ENCODE measurements at places on chromosomes 11 and 22.

GRCh38 chr11:77212314-77213007, 84.4 kb downstream of the MYO7A start:
- no peak for DNase-seq

DNA sequence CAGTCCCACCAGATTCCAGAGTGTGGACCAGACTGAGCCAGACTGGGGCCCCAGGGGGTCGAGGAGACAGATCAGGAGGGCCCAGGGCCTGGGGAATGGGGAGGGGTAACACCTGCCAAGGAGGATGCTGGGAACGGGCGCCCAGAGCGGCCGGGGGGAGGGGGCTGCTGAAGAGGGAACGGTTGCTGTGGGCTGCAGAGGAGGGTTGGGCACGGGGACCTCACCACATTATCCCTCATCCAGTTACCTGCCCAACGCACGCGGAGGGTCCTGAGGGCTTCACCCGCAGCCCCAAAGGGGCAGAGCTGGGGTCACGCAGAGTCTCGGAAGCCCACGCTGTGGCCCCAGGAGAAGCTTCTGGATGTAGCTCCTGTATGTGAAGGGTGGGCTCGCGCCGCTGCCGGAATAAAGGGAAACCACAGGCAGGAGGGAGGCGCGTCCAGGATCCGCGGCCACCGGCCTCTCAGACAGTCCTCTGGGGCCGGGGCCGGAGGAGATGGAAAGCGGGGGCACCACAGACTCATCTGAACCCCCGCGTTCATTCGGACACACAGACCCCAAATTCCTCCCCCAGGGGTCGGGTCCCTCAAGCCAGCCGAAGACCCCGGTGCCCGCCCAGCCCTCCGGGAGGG, 866 bp upstream of the SELENOO start:
- DNase-seq = no peak

DNA sequence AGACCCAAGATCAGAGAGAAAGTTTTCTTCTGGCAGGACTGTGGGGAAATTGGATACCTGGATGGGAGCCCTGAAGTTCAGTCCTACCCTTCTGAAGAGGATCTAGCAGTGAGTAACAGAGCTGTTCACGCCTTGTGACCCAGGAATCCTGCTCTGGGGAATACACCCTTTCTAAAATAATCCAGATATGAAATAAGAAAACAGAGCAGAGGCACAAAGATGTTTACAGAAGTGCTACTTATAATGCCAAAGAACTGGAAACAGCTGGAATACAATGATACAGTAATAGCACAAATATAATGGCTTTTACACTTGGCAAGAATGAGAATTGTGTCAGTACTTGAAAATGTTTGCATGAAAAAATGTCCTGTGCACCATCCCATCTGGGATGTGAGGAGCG, 304.0 kb upstream of the NARS2 start:
- no peak for DNase-seq

DNA sequence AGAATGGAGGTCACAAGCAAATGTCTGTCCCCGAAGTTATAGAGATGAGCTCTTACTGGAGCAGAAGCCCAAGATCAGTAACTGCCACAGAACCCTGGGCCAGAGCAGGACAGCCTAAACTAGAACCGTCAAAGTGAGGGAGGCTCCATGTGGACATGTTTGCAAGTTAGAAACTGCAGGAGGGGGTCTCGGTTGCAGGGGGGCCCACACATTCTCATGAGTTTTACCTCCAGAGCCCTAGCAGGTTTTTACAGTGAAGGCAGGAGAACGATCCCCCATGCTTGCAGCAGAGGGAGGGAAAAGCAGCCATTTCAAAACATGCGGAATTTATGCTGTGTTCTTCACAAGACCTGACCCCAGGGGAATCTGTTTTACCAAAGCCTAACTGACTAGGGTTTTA, 133.5 kb upstream of the B3GAT1 start:
- no peak for DNase-seq

DNA sequence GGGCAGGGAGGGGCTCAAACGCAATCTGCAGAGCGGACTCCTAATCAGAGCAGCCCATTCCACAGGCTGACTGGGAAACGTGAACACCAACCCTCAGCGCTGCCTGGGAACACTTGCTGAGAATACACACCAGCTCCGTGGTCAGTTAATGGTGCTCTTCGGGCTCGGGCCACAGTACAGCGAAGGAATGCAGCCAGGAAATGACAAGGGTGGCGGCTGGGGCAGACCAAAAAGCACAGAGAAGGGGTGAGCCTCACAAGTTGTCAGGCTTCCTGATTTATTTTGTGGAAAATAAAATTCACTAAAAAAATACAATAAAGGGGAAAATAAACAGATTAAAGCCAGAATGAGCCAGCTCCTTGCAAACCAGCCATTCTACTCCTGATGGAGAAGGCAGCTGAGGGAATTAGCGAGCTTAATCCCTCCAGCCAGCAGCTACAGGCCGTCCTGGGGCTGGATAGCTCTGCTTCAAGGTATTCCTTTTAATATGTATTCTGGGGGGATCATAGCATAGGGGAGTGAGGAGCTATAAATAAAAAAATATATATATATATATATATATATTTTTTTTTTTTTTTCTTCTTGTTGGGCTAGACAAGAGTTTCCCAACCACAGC, 165.5 kb upstream of the NTM start:
- DNase-seq = no peak

DNA sequence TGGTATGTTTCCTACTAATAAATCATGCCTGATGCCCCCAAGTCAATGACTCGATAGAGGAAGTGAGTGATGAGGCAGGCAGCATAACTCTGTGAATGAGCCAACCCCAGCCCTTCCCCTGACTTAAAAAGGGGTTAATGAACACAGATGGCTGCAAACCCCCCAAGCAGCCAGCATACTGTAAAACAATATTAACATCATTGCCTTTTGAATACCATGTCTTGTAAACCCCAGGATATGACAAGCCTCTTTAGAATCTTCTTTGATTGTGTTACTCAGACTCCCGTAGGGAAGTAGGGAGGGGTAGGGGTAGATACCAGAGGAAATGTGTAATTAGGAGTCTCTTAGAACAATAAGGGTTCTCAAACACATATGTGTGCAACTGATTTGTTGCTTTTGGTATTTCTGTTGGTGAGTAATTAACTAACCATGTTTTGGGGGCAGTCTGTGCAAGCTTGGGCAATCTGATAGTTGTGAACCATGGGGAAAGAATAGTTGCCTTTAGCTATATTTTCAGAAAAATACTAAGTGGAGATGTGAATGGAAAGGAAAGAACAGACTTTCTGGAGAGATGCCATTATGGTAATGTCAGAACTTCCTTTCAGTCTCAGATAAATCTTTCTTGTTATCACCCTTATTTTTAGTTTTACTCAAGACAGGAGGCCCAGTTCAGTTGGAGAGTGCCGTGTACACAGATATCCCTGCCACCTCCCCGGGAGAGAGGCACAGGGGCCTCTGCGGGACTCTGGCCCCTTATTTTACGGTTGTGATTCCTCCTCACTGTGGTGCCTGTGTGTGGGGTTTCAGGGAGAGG, 701.8 kb downstream of the NTM start:
- DNase-seq = no peak

GRCh38 chr22:41656556-41656955, 32.1 kb downstream of the SNU13 start:
- DNase-seq = no peak

- DNase-seq = no peak
Observed at GRCh38 chr11:8252946-8253345, 10.7 kb downstream of the LMO1 start.

- no peak for DNase-seq
Observed at GRCh38 chr11:3120071-3120792, 44.9 kb downstream of the OSBPL5 start.

DNA sequence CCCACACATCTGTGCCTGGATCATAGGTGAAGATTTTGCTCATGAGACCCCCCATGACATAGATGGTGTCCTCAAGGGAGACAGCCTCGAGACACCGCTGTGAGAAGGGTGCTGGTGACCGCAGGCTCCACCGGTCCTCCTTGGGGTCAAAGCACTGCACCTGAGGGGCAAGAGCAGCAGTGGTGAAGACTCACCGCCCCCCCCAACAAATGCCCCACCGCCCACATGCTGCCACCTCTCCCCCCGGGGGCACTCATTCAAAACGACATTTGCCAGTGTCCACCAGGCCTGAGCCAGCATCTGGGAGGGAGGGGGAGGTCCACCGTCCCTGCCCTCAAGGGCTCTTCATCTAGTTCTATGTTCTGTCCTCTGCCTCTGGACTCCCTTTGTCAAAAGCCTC, 9.3 kb downstream of the KLHL35 start:
- no peak for DNase-seq

- DNase-seq = no peak
Observed at GRCh38 chr11:12949453-12949852, 59.7 kb upstream of the RASSF10 start.

- no peak for DNase-seq
Observed at GRCh38 chr11:115961159-115962003, 457.2 kb upstream of the CADM1 start.

DNA sequence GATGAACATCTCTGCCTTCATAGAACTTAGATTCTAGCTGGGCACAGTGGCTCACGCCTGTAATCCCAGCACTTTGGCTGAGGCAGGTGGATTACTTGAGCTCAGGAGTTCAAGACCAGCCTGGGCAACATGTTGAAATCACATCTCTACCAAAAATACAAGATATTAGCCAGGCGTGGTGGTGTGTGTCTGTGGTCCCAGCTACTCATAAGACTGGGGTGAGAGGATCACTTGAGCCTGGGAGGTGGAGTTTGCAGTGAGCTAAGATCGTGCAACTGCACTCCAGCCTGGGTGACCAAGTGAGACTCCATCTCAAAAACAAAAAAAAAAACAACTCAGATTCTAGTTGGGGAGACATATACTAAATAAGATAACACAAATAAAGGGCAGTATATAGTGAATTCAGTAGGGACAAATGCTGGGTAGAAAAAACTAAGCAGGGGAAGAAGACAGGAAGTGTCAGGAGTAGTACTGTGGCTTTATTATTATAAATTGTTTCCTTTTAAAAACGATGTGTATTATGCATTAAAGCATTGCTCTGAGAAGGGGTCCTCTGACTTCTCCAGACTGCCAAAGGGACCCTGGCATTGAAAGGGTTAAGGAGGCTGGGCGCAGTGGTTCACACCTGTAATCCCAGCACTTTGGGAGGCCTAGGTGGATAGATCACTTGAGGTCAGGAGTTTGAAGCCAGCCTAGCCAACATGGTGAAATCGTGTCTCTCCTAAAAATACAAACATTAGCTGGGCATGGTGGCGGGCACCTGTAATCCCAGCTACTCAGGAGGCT, 46.7 kb downstream of the PACS1 start:
- no peak for DNase-seq

DNA sequence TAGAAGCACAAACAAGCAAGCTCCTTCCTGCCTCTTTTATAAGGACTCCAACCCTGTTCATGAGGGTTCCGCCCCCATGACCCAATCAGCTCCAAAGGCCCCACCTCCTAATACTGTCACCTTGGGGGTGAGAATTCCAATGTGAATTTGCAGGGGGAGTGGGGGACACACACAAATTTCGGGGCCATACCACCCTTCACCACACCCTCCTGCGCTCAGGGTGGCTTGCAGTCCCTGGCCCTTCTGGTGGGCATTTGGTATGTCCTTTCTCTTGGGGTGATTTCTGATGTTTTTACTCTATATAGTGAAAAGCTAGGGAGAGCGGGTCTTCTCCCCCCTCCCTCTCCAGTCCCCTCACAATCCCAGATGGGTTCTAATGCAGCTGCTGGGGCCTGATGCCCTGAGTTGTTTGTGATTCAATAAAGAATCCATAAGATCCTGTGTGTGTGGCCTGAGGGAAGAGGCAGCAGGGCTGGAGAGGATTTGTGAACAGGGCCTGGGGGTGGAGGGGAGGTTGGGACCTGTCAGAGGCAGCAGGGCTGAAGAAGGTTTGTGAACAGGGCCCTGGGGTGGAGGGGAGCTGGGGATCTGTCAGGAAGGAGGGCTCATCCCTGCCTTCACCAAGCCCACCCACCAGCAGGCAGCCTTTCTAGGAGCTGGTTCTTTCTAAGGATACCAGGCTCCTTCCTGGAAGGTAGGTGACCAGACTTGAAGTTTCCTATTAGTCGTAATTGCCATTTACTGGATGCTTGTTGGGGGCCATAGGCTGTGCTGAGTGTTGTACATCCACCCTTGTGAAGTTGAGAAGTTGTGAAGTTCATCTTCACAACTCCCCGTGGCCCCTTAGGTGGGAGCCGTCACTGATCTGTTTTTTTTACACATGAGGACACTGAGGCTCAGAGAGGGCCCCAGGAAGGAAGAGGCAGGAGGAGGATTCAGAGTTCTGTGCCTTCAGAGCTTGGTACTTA, 7.9 kb downstream of the SLC35C1 start:
- no peak for DNase-seq

DNA sequence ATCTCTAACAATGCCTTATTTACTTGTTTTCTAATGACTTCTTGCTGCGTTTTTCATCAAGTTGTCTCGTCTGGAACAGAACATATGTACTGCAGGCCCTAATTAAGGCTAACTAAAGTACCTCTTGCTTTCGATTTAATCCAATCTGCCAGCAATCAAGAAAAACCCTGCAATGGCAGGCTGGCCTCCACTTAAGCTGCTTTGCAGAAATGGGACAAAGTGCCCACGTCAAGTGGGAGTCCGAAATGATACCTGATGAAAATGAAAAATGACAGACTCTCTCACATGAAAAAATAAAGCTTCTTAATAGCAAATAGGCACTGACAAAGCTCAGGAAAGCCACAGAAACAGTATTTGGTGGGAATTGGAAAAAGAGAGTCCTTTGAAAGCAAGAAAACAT, 1454.7 kb downstream of the FAM181B start:
- no peak for DNase-seq

DNA sequence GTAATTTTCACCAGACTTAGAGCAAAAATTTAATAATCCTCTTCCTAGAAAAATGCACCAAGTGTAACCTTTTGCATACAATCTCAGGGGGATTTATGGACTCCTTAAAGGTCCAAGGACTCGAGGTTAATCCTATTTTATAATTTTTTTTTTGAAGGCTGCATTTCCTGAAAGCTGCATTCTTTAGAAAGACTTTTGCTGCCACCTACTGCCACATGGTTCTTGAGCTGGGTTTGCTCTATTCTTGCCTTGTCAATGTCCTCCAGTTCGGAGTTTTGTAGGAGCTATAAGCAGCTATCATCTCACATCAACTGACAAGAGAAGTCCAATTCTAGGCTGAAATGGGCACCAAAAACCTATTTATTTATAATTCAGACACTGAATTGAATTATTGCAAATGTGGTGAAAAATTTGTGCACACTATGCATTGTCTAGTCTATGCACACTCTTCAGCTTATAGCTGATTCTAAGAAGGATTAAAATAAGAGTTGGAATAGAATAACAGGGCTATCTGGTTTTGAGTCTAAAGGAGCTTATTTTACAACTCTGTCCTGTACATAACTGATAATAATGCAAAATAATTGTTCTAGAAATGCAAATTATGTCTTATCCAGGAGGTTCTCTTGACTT, 31.3 kb downstream of the TRAF6 start:
- peak; percentile 27 for DNase-seq

All from HEK293T (cell line).